Kasumi-1 (cell line): ENCODE measurements at places on chromosomes 2 and 18.
A peak's percentile ranks its signal among the peaks of the same experiment; 100 is the strongest.

GRCh38 chr2:184322615-184323014 is 275.7 kb upstream of the ZNF804A start:
- no peak for DNase-seq

DNA sequence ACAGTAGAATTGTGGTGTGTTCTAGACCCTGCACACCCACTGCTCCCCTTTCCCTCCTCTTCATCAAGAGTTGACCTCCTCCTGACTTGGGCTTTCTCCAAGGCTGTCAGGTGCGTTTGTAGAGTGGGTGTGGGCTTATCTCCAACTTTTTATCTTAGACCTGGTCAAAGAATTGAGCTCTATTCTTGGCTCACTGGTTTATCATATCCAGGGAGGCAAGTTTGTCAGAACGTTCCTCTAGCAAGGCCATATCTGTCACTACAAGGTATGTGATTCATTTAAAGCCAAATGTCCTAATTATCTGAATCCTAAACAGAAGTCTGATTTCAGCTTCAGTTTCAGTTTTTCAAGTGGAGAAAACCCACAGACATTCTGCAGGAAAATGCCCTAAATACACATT is 117.1 kb upstream of the MGAT5 start:
- DNase-seq = no peak

GRCh38 chr2:67186871-67187270 is 210.3 kb upstream of the ETAA1 start:
- no peak for DNase-seq

- DNase-seq = no peak
Measured at GRCh38 chr2:119062179-119062578, 96.4 kb downstream of the C1QL2 start.

DNA sequence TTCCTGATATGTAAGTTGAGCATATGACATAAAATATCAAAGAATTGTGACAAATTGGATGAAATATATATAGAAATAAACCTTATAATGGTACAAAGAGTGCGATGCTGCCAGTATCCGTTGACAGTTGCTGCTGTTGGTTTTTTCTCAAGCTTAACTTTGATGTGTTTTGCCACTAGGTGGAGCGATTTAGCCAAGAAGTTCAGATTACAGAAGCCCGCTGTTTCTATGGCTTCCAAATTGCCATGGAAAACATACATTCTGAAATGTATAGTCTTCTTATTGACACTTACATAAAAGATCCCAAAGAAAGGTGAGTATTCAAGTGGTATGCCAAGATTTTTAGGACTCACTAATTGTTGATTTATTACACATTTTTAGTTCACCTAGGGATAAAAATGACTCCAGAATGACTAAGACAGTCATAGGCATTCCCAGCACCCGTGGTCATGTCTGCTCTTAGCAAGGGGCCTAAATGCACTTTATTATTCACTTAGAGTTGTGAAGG is 2.1 kb downstream of the RRM2 start:
- DNase-seq = peak; percentile 89

- no peak for DNase-seq
Measured at GRCh38 chr2:155895016-155895415, 437.5 kb downstream of the NR4A2 start.

GRCh38 chr2:136051001-136051724 is 65.7 kb upstream of the DARS1 start:
- no peak for DNase-seq

DNA sequence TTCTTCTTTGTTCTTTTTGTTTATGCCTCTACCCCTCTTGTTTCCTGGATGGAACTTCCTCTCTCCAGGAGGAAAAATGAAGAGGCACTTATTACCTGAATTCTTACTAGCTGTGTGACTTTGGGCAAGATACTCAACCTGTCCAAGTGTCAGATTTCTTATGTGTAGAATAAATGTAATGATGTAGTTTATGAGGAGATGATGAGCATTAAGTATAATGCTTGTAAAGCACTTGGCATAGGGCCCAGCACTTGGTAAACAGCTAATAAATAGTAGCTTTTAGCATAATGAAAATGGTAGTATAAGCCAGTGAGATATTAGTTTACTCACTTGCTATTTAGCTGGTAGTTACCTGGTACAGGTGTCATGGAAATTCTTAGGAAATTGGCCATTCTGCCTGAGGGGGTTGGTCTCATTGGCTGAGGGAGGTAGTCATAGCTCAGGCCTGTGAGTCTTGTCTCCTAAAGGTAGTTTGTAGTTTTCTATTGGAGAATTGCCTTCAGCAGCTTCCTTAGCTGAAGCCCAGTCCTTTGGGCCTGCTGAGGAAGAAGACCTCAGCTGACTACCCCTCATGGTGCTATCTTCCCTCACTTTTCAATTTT is 133.4 kb upstream of the NABP1 start:
- DNase-seq = no peak

DNA sequence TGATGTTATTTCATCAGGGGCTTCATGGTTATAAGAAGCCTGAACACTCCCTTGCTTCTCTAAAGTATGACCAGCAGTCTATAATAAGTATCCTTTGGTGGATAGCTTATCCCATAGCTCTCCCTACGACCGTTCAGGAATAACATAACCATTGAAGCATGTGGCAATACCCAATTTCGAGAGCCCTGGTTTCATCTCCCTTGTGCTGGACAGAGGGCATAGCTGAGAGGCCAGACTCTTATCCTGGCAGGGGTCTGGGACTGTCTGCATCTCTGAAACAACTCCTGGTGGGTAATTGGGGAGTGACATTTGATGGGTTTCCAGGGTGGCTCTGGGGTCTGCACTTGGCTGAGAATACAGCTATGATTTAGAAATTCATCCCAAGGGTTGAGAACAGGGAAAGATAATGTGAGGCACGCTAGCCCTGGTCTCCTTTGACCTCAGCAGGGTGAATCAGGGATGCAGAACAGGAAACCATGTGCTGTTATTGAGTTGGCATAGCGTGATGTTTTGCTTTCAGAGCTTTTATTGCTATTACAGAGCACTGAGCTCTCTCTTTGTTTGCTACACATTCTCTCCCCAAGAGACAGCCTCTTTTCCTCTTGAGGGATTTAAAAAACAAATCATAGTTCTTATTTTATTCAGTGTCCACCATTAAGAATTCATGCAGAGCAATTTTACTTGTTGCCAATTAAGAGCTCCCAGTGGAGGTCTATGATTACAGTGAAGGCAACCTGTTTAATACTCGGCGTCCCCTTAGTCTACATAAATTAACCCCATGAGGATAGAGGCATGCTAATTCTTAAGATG is 274.5 kb downstream of the NCKAP5 start:
- DNase-seq = no peak

- DNase-seq = no peak
Measured at GRCh38 chr2:113167962-113168340, 5.8 kb upstream of the PSD4 start.

DNA sequence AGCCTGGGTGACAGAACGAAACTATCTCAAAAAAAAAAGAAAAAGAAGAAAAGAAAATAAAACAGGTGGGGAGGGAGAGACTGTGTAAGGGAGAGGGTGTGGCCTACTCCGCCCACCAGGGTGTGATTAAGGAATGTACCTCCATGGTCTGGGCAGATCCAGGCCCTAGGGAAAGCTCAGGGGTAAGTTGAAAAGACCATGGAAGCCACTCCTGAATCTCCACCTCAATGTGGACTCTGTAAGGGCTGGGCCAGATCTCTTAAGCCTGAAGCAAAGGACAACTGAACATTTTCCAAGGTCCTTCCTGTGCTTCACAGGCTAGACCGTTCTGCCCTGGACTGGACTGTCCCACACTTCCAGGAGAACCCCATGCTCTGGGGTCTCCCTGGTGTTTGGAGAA is 9.7 kb upstream of the ATG16L1 start:
- DNase-seq = no peak

DNA sequence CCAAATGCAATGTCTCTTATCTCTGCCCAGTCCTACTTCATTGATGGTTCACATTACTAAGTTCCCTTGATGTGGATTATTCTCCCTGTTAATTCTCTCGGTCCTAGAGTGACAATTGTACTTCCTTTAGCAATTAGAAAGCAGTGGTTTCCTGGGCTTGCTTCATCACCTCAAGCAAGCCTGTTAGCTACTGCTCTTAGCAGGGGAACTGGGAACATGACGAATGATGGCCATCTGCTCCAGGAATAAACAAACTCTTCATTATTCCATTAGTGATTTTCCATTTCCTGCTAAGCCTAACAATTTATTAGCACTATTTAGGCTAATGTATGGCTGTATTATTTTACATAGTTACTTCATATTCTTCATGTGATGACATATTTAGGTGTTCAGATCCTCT is 331.8 kb downstream of the MTX2 start:
- DNase-seq = no peak

DNA sequence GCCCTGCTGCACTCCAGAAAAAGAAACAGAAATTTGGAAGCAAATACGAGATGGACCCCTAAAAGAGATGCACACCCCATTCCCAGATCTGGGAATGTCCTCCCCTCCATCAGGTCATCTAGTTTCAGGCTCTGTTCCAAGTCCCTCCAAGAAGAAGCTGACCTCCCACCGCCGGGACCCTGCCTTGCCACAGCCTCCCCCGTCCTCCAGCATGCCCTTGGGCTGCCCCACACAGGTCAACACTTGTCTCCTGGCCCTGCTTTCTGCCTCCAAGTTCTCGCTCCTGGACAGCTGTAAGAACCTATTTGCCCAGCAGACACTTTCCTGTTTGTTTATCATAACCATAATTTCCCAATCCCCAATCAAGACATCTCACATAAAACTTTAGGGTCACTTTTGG is 2.0 kb downstream of the ASPRV1 start:
- DNase-seq = no peak

- peak; percentile 86 for DNase-seq
Measured at GRCh38 chr2:164737612-164738081, 104.0 kb downstream of the COBLL1 start.

GRCh38 chr2:236346366-236346765 is 82.2 kb upstream of the ASB18 start:
- DNase-seq = no peak

DNA sequence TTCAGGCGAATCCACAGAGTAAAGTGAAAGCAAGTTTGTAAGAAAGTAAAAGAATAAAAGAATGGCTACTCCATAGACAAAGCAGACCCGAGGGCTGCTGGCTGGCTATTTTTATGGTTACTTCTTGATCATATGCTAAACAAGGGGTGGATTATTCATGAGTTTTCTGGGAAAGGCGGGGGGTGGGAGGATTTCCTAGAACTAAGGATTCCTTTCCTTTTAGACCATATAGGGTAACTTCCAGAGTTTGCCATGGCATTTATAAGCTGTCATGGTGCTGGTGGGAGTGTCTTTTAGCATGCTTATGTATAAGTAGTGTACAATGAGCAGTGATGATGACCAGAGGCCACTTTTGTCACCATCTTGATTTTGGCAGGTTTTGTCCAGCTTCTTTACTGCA is 59.8 kb downstream of the SLC4A3 start:
- DNase-seq = no peak

- no peak for DNase-seq
Measured at GRCh38 chr2:236366049-236366387, 101.8 kb upstream of the ASB18 start.

DNA sequence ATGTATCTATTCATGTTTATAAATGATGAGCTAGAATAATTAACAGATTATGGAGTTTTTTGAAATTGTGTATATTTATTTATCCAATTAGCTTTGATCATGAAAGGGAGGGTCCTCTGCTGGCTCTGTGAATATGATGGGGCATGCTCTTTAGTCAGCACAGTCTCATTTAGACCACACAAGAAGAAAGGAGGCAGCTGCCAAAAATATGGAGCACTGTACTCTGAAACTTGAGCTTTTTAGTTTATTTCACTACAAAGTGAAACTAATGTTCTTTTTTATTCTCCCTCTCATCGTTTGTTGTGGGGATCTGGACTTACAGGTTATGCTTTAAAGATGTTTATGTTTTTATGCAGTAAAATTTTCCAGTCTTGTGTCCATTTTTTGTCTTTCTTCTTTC is 266.9 kb upstream of the GULP1 start:
- no peak for DNase-seq

DNA sequence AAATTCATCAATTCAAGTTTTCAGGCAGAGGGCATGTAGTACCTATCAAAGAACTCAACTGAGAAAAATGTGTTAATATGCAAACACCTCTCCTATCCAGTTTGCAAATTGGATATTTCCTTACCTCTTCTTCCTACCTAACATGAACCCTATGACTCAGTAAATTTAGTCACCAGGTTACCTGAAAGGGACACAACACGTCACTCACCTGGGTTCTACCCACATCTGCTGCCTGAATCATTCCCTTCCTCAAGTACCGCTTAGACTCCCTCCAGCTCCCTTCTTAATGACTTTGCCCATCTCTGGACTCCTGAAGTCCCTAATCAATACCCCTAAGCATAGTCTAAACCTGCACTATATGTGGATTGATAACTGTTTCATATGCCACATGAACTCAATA is 10.4 kb downstream of the ANKRD44 start:
- no peak for DNase-seq
